Central memory CD4-positive, alpha-beta T cell (primary cell): ENCODE measurements at places on chromosomes 13 and 19.

GRCh38 chr19:41311072-41311471, 1.1 kb downstream of the CCDC97 start:
- no peak for DNase-seq

GRCh38 chr19:5587661-5588060, 19.9 kb upstream of the TINCR start:
- DNase-seq: no peak

DNA sequence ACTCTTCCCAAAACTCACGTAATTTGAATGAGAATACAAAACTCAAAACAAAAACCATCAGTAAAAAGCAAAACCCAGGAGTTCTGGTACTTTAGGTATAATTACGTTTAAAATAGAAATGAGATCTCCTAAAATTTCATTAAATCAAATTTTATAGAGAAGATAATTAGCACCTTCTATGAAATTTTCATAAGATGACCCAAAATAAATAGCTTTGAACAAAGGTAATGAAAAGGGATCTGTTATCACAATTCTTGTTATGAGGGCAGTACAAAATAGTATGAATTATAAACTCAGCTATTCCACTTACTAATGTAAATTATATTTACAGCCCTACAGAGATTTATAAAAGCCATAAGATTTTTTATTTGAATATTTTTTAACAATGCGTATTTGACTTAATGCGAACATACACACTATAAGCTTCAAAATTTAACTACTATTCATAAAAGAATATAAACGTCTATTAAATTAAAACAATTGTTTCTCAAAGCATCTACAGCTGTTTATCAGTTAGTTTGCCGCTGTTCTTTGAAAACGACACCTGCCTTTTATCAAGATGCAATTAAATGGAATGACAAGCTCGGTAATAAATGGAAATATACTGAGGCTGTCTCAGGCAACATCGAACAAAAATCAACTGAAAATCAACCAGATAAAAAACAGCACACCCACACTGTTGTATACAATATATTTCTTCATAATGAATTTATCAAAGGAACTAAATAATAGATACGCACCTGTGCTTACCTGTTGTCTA, 63.8 kb downstream of the KCNRG start:
- DNase-seq: no peak

- no peak for DNase-seq
These were observed 34.3 kb upstream of the C1QTNF9 start for GRCh38 chr13:24275041-24275440.

- no peak for DNase-seq
These were observed 49.8 kb downstream of the KLF2 start for GRCh38 chr19:16374436-16374835.

DNA sequence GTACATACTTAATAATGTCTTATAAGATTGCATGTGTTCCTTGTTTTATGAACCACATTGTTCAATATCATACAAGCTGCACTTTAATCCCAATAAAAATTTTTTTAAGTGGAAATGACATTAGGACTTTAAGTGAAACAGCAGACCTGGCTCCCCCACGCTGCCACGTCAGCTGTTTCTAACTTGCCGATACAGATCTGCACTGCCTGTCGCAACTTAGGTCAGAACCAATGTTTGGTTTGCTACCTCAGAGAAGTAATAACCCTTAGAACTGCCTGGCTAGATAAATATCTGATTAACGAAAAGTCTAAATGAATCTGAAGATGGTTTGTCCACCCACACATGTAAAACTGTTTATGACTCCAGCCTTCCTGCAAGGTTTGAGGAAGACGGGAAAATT, 327.5 kb upstream of the DACH1 start:
- no peak for DNase-seq

- DNase-seq: no peak
These were observed 405.9 kb downstream of the ZNF536 start for GRCh38 chr19:30778061-30778460.

DNA sequence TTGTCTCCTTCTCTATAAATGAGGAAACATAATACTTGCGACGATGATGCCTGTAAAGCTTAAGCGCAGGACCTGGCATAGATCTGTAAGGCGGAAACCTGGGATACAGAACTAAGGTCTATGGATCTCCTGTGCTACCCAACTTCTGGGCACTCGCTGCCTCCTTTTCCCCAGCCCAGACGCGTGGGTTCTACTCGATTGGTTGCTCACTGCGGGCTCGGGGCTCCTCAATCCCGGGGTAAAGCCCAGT, 615 bp upstream of the PSMC4 start:
- DNase-seq: no peak

GRCh38 chr19:8459520-8460270, 14.9 kb downstream of the HNRNPM start:
- DNase-seq: no peak

GRCh38 chr19:47609906-47610894, 1.3 kb downstream of the BICRA start:
- peak; percentile 46 for DNase-seq

- DNase-seq: no peak
These were observed 120.6 kb downstream of the COL4A1 start for GRCh38 chr13:110186231-110186855.

- no peak for DNase-seq
These were observed 12.4 kb downstream of the ZNF780A start for GRCh38 chr19:40078377-40078776.

- DNase-seq: no peak
These were observed 346.5 kb downstream of the FOXO1 start for GRCh38 chr13:40319699-40320579.

GRCh38 chr13:109744512-109745051, 41.8 kb downstream of the IRS2 start:
- no peak for DNase-seq

DNA sequence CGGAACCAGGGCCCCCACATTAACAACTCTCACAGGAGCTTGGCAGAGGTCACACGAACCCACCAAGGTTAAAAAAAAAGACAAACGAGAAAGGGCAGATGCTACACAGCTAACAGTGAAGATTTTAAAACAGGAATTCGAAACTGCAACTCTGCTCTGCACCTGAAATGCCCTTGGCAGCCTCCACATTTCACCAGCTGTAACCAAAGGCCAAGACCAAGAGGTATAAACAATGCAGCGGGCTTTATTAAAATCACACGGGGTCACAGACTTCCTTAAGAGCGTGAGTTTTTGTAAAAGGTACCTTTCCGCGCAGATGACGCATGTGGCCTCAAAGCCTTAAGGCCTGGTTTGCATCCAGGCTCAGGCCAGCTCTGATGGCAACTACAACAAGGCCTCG, 88.2 kb downstream of the STK24 start:
- DNase-seq: no peak

- peak; percentile 10 for DNase-seq
These were observed 16.8 kb downstream of the FPR2 start for GRCh38 chr19:51777570-51778462.

- no peak for DNase-seq
These were observed 58.4 kb upstream of the C13orf46 start for GRCh38 chr13:114032126-114032799.

DNA sequence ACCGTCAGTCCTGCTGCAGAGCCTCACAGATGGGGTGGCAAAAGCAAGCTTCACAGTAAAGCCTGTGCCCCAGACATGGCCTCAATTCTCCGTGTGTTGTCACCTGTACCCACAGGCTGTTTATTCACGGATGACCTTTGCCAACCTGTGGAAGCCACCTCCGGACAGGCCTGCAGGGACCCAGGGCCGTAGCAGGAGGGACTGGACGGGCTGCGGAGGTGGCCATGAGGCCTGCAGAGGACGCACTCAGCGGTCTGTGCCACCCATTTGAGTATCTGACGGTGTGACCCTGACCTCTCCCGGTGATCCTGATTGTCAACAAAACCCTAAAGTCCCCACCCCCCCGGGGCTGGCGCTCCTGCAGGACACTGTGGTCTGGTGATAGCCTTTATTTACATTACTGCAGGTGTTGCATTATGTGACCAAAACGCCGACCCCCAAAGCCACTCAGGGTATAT, 7.8 kb upstream of the KLF16 start:
- DNase-seq: no peak

- no peak for DNase-seq
These were observed 2.2 kb downstream of the AKT2 start for GRCh38 chr19:40282920-40283319.

- DNase-seq: peak; percentile 51
These were observed 33.0 kb upstream of the ADGRE5 start for GRCh38 chr19:14347999-14348889.

GRCh38 chr13:95156208-95156607, 145.0 kb downstream of the ABCC4 start:
- no peak for DNase-seq

GRCh38 chr13:101026736-101027398, 352.3 kb upstream of the TMTC4 start:
- no peak for DNase-seq

- no peak for DNase-seq
These were observed 196.7 kb upstream of the SLITRK6 start for GRCh38 chr13:85995788-85996418.

- DNase-seq: no peak
These were observed 81.1 kb downstream of the TNFSF13B start for GRCh38 chr13:108350579-108350978.

- DNase-seq: no peak
These were observed 1.6 kb downstream of the ZNF837 start for GRCh38 chr19:58379246-58379645.

- DNase-seq: peak; percentile 43
These were observed 8.0 kb downstream of the CCDC194 start for GRCh38 chr19:17385878-17386611.
